ENCODE measurements at places on chromosomes 12 and 14.

DNA sequence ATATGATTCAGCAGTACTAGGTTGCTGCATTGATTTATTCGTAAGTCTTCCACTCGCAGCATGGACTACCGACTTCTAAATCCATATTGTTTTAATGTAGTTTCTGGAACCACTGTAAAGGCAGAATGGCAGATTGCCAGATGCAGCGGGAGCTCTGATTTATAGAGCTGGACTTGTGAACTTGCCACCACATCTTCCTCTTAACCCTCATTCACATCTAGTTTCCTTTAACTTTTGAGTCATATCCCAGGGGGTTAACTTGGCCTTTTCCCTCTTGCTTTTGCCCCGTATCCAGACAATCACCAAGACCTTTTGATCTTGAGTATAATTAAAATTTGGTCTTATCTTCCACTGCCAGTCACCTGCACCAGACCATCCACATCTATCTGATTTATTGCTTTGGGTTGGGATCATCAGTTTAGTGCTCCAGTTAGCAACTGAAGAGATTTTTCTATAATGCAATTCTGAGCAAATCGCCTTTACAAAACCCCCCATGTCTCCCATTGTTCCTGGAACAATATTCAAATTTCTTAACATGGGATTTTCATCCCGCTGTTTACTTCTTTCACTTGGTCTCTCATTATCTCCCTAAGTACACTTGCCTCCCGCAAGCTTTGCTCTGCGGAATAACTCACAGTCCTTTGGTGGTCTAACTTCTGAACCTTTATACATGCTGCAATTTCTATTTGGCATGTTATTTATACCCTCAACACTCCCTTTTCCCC lies 130.5 kb downstream of the ACSS3 start:
- no peak for DNase-seq

DNA sequence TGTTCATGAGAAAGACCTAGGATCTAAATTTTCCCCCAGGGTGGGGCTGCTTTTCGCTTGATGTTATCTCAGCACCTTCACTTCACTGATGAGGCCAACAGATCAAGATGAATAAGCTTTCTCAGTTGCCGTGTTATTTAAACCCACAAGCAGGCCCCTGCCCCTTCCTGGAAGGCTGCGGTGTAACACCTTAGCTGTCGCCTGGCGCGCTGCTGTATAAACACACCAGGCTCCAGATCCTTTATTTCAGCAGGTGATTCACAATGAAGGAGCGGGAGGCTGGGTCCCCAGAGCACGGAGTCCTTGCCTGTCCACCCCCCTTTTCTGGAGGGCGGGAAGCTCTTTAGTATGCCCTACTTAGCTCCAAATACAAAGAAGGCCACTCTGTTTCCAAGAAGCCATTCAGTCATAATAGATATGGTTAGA lies 515.4 kb downstream of the FUT8 start:
- DNase-seq, result peak; percentile 69

GRCh38 chr12:57234571-57235016 lies 5.1 kb downstream of the SHMT2 start:
- DNase-seq, result no peak

DNA sequence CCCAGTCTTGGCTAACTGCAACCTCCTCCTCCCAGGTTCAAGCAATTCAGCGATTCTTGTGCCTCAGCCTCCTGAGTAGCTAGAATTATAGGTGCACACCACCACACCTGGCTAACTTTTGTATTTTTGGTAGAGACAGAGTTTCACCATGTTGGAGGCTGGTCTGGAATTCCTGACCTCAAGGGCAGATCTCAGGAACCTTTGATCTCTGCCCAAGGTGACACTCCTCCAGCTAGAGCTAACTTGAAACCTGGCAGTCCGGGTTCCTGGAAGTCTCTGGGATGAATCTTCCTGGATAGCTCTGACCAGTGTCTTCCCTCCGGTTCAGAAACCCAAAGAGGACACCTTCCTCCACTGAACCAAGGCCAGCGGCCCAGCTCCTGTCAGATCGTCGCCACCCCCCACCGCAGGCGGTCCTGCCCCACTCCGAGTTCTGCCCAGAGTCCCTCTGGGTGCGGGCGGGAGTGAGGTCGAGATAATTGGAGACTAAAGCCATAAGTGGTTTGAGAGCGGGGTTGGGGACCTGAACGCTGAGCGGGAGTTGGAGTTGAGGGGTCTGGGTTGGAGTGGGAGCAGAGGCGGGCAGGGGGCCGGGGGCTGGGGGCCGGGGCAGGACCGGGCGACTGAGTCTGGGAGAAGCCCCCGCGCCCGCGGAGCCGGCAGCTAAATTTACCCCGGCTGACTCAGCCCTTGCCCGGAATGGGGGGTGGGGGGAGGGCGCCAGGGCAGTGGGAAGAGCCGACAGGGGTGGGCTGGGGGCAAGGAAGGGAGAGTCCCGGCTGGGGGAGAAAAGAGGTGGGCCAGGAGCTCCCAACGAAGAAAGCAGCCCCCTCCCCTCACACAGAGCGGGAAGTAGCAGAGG lies 4.7 kb downstream of the DDN start:
- DNase-seq, result no peak

GRCh38 chr14:61632807-61633206 lies 62.5 kb upstream of the HIF1A start:
- DNase-seq, result no peak

- no peak for DNase-seq
Measured at GRCh38 chr14:77812028-77812427, 12.1 kb downstream of the ADCK1 start.

DNA sequence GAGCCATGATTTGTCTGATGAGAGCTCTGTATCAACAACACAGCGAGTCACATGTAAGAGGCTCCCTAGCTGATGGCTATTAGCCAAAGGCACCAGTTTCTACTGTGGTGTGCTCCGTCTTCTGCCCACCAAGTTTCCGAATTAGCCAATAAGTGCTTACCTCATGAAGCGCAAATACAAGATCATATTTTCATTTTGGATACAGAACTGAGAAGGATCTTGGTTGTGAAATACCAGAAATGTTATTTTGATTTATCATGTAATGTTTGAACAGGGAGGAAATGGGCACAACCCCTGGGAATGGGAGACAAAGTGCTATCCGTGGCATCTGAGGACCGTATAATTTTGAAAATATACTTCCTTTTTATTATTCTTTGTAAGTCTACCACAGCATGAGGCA lies 234.3 kb downstream of the DACT1 start:
- no peak for DNase-seq

DNA sequence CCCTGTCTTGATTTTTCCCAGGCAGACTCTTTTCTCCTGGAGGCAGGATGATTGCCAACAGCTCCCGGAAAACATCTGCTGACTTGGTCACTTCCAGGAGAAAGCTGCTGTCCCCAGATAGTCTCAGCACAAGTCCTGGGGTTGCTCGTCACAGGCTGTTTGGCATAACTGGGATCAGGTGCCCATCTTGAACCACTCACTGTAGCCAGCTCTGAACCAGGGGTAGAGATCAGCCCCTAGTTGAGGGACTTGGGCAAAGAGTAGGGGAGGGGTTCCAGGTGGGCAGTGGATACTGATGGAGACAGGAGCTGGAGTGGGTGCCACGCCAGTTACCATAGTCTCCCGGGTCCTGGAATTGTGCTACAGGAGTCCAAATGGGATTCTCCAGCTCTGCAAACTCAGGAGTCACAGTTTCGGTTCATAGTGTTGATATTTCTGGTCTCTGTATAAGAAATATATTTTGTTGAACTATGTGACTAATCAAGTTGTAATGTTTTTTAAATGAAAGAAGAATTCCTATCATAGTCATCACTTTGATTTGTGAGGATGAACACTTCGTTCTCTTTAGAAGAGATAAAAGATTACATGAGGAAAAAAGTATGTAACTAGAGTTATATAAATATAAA lies 1154.5 kb downstream of the AACS start:
- no peak for DNase-seq

DNA sequence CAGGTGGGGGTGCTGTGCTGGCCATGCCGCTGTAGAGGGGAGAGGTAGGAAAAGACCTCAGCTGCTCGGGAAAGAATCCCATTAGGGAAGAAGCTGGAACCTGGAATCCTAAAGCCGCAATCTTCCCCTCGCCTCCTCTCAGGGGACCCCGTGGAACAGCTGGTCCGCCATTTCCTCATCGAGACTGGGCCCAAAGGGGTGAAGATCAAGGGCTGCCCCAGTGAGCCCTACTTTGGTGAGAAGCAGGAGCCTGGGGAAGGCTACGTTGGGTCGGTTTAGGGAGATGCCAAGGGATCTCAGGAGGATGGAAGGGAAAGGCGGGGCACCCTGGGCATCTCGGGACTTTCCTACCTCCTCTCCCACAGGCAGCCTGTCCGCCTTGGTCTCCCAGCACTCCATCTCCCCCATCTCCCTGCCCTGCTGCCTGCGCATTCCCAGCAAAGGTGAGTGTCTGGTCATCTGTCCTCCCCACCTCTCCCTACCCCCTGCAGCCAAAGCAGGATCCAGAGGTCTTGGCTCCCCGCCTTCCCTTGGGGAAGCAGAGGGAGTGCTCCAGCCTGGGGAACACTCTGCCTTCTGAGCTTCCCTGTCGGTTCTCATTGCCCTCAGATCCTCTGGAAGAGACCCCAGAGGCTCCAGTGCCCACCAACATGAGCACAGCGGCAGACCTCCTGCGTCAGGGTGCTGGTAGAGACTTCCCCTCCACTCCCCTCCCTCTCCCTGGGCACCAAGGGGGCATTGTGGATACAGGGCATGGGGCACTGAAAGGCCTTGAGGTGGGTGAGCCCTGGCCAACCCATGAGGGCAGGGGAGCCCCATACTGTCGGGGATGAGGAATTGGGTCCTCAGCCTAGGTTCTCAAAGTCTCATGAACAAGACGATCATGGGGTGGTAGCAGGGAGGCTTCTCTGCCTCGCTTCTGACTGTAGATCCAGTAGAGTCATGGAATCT lies 12.4 kb downstream of the TNS2 start:
- no peak for DNase-seq

- no peak for DNase-seq
Measured at GRCh38 chr12:41919526-41920261, 225.0 kb downstream of the GXYLT1 start.

DNA sequence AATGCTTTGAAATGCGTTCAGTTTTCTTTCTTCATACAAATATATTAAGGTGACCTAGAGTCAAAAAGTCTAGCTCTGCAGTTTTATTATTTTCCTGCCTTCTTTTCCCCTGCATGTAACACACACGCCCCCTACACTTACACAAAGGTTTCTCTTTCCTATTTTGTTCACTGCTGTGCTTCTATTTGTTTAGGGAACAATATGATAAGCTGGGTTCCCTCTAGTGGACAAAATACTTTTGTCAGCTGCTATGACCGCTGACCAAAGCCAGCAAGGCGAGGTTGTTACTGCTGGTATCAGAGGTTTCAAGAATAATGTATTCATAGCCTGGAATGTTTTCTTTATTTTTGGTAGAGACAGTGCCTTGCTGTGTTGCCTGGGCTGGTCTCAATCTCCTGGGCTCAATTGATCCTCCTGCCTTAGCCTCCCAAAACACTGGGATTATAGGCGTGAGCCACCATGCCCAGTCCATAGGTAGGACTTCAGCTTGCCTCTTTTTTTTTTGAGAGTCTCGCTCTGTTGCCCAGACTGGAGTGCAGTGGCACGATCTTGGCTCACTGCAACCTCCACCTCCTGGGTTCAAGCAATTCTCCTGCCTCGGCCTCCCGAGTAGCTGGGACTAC lies 33.4 kb downstream of the FNTB start:
- no peak for DNase-seq

- DNase-seq, result no peak
Measured at GRCh38 chr14:100893760-100894159, 9.8 kb downstream of the RTL1 start.

GRCh38 chr12:57157588-57158173 lies 10.3 kb upstream of the LRP1-AS start:
- no peak for DNase-seq

DNA sequence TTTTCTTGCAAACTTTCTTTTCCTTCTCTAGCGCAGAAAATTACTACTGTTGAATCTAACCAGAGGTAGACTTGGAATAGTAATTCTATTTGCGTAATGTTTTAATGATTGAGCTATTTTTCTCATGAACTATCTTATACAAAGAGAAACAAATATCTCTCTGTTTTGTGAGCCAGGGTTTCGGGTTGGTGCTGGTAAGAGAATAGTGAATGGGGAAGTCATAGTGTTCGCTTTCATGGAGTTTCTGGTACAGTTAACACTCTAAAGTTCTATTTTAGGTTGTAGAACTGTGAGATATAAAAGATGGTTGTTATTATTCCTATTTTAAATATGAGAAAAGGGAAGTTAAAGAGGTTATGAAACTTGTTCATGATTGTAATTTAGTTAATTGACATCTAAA lies 6.6 kb downstream of the CLEC1B start:
- DNase-seq, result no peak

GRCh38 chr12:102811110-102811737 lies 105.8 kb downstream of the PAH start:
- no peak for DNase-seq

GRCh38 chr12:112841906-112842305 lies 50.4 kb downstream of the RPH3A start:
- no peak for DNase-seq

DNA sequence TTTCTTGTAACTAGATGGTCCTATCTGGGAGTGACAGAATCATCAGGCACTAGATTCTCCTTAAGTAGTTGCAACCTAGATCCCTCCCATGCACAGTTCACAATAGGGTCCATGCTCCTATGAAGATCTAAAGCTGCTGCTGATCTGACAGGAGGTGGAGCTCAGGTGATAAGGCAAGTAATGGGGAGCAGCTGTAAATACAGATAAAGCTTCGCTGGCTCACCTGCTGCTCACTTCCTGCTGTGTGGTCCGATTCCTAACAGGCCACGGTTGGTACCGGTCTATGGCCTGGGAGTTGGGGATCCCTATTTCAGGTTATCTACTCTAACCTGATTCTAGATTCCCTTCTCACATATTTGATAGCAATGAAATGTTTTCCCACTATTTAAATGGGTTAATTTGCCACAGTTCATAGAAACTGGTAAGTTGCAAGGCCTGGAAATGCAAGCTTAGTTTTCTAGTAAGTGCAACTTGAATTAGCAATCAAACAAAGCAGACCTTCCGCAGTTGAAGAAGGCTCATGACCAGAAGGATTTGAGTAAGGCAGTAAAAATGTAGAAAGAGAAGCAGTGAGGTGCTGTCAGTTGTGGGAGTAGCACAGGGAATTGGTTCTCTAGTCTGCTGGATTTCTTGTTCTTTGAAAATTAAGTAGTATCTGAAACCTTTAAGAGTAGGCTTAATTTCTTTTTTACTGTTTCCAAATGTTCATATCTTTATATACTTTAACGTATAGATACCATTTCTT lies 332.3 kb downstream of the EGLN3 start:
- no peak for DNase-seq

- DNase-seq, result no peak
Measured at GRCh38 chr12:27828196-27828595, 48.2 kb upstream of the MANSC4 start.

- no peak for DNase-seq
Measured at GRCh38 chr12:3436461-3437065, 54.4 kb upstream of the PRMT8 start.

All from stimulated activated CD4-positive, alpha-beta T cell treated with anti-CD3 and anti-CD28 coated beads, TNF-alpha, amount 100 ng/mL, for 24 hours (primary cell).